ENCODE measurements at places on chromosomes 6 and 20.

DNA sequence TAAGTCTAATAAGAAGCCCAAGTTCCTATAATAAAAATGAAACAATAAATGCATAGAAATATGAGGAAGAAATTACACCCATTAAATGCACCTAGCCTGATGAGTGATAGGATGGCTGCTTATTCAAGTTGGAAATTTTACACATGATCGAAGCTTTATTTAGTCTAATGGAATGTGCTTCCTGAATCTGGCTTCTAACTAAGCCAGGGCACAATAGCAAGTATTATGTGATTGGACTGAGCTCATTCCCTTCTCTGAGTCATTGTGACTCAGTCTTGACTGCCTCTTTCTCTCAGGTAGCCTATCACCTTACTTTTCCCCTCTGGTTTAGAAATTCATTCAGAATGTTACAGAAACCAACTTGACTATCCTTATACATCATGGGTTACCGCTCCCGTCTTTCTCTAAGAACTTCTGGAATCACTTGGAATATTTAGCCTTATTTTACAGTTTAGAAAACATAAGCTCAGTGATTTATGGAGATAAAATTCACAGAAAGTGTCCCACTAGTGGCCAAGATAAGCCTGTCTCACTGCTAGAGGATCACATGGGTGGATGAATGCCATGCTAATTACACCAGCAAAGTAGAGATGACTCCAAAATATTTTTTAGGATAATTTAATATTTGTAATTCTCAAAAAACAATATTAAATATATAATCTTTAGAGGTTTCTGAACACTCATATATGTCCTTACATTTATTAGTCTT lies 505.3 kb upstream of the JAG1 start:
- DNase-seq, result peak; percentile 58

GRCh38 chr20:42380287-42380686 lies 762.1 kb upstream of the CHD6 start:
- no peak for DNase-seq

DNA sequence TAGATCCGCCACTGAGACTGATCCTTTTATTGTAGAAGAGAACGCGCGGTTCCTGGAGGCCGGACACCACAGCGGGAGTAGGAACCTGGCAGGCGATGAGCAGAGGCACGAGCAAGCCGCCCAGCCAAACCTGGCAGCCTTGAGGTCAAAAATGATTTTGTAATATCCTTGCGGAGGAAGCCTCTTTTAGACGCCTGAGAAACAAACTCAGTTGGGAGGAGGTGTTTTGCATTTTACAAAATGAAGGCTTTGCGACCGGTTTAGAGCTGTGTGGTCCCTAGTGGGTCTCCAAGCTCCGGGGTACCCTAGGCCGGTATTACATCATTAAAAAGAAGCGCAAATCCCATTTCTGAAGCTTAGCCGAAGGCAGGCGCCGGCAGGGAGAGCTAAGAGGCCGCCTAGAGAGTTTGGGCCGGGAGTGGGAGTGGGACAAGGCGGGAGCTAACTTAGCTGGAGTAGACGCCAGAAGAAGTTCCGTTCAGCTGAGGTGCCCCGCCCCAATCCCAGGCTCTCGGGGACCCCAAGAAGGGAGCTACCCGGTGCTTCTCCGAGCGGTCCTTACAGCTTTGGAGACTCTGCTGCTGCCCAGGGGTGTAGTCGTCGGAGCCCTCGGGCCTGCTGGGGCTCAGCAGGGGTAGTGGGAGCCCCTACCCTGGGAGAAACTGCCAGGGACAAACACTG lies 1.9 kb upstream of the TBX18 start:
- DNase-seq, result no peak

GRCh38 chr6:156887623-156888269 lies 110.6 kb downstream of the ARID1B start:
- no peak for DNase-seq

- no peak for DNase-seq
Measured at GRCh38 chr6:24838081-24838480, 39.4 kb upstream of the ARMH2 start.

Measured in HFFc6 (cell line).